NCI-H2081 treated with DMSO at 0.1 percent for 48 hours (cell line): ENCODE measurements at places on chromosomes 2 and 18.

DNA sequence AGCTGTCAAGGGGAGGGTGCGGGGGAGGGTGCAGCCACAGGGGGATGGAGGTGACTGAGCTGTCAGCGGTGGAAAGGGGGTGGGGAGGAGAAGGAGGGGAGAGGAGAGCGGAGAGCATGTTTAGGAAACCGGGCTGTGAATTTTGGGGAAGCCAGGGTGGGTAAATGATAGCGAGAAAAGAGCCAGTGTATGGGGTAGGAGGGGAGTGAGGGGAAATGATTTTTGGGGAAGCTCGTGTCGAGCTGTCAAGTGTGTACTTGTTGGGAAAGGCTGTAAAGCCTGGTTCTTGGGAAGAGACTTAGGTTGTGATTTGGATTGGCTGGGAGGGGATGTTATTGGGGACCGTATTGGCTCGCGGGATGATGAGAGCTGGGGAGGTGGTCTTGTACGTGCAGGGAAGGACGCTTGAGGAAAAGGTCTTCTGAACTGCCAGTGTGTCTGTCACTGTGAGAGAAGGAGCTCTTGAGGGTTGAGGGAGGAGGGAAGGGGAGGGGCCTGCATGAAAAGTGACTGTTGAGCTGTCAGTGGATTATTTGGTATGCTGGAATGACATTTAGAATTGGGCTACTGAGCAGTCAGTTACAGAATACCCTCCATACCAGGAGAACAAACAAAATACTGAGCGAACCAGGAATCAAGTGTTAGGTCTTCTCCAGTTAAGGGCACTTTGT is 1.0 kb downstream of the UBR3 start:
- no peak for DNase-seq

DNA sequence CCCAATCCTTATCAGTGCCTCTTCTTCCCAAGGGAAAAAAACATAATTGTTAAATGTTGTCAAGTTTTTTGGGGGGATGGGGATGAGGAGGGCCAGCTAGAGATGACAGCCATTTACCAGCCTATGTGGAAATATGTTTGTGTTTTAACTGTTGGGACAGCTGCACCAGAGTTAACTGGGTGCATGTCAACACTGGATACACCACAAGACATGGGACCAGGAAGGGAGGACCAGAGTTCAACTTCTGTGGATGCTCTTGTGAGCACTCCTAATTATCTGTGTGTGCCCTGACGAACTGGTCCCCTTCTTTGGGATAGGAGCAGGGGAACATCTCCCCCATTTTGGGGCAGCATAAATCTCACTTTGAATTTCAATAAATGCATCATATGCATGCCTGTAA is 66.1 kb upstream of the FZD5 start:
- DNase-seq, result no peak

DNA sequence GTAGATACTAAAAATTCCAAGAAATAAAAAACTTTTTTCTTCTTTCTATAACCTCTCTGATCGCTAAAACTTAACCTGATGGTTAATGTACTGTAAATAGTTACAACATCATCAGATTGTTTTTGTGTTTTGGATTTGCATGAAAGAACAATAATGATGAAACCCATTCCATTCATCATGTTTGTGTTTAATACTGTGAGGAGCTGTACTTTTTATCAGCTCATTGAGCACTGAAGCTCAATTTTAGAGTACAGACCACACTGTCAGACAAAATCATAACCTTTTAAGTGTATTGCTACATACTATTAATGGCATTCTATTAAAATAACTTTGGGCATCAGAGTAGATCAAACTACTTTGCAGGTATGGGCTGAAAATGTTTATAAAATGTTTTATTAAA is 14.8 kb upstream of the BBS5 start:
- DNase-seq, result no peak

GRCh38 chr2:12051831-12052230 is 305.4 kb downstream of the LPIN1 start:
- no peak for DNase-seq

DNA sequence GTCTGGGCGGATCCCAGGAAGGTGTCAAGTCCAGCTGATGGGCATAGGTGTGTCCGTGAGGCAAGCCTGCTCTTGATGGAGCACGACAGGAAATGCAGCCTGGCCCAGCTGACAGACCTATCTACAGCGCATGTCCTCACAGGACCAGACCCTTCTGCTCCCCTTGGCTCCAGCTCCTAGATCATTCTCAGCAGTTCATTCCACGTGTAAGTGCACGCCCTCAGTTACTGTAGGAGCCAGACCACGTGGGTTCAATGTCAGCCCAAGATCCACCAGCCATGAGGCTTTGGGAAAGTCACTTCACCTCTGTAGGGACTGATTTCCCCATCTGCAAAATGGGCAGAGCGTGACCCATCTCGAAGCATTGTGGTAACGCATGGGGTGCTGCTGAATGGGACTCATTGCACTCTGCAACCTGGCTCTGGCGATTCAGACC is 47.8 kb downstream of the TMEM17 start:
- DNase-seq, result no peak

DNA sequence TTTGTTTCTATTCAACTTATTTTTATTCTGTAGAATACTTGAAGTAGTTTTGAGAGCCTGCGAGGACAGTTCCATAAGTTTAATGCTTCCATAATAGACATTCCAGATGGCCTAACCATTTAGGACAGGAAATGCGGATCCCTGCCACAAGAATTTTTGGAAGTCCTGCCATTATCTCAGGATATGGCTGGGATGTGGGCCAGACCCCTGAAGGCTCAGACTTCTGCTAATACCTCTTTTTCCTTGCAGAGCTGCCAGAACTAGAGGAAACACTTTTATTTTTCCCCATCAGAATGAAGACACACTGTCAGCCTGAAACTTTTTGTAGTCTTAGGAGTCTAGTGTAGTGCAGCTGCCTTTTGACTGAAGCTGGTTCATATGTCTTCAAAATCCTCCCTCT is 806.5 kb downstream of the TDRD15 start:
- DNase-seq, result no peak

DNA sequence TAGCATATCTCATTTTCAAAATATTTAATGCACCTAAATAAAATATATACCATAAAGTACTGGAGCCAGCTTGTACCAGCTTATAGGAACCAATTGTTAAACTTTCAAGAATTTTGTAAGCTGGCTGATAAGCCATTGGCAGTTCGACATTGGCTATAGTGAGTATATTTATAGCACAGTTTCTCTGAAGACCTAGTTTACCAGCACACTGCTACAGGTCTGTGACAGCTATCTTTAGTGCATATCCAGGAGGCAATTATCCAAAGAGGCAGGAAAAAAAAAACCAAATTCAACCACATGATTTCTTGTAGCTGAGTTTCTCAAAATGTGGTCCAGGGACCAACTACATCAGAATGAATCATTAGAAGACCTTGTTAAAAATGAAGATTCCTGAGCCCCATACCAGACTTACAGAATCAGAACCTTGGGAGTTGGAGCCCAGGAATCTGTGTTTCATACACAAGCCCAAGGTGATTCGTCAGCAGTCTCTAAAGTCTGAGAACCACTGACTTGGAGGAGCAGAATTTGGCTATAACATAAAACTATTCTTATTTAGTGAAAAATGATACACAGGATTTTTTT is 279.0 kb upstream of the NRP2 start:
- DNase-seq, result no peak

- no peak for DNase-seq
Measured at GRCh38 chr2:214322662-214323061, 88.2 kb upstream of the VWC2L start.

DNA sequence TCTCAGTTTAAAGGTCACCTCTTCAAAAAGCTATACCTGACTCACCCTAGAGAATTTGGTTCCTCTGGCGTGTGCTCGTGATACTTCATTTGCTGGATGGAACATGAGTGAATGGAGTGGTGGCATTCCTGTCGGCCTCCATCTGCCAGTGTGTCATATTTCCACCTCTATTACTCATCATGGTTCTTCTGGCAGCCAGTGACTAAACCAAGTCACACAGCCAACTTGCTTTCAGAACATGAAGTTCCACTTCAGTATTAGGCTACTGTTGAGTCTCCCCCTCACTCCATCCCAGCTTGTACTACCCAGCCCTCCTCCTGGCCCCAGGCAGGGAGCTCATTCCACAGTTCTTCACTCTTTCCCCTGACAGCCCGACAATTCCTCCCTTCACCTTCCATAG is 169.8 kb downstream of the MREG start:
- DNase-seq, result no peak

- no peak for DNase-seq
Measured at GRCh38 chr2:102059151-102059550, 67.4 kb downstream of the IL1R2 start.

DNA sequence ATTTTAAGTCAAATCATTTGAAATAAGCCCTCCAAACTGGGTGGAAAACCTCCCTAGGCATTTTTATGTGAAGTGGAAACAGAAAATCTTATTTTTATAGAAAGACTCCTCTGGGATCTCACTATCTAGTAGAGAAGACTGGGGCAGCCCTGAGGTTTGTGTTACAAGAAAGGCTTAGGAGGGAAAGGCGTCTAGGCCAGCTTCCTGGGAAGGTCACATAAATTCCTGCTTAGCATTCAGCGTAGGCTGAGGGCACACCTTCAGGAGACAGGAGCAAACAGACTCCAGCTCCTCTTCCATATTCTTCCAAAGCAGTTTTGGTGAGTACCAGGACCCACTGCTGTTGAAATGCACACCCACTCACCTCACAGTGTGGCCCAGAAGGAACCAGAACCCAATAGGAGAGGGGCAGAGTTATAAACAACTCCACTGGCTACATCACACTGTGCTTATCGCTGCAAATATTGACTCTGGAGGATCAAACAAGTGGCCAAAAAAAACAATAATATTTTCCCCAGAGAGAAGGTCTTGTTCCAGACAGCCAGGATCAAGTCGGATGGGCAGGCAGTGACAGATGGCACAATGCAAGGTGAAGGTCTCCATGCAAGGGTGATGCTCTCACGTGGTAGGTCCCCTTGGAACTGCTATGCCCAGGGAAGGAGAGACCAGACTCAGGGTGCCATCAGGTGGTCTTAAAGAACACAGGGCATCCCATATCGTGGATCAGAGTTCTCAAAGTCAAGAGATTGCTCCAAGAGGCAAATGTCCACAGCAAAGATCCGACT is 17.7 kb upstream of the IGFBP2 start:
- no peak for DNase-seq

DNA sequence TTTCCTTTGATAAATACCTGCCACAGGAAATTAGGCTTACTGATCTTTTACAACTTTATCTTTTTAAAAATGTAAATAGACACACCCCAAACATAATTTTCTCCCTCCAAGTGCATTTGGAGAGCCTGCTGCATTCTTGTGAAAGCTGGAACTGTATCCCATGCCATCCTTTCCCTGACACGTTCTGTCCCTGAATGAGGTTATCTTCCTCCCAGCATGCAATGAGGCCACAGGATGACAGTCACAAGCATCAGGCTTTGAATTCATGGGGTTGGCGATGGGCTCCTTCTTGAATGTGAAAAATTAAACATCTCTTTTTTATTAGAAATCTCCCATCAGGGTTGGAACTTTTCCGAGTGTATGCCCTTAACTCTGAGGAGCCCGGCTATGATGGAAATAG is 77.8 kb downstream of the CTAGE1 start:
- no peak for DNase-seq

GRCh38 chr2:79971807-79972206 is 332.7 kb downstream of the LRRTM1 start:
- no peak for DNase-seq

- DNase-seq, result no peak
Measured at GRCh38 chr2:72157871-72158771, 10.5 kb upstream of the CYP26B1 start.

DNA sequence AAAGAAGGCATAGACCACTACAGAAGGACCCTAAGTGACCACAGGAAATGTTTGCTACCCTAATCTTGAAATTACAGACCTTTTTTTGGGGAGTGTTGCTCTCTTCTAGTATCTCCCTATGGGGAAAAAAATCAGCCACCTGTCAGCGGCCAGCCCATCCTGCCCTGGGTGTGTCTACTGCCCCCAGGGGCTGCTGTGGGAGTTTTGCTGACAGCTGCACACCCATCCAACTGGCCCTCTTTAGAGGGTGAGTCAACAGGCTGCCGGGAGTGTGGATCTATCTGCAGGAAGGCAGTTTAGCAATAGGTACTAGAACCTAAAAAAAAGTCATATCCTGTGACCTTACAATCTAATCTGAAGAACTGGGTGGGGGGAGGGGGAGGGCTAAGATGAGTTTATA is 796 bp upstream of the DYSF start:
- DNase-seq, result no peak

DNA sequence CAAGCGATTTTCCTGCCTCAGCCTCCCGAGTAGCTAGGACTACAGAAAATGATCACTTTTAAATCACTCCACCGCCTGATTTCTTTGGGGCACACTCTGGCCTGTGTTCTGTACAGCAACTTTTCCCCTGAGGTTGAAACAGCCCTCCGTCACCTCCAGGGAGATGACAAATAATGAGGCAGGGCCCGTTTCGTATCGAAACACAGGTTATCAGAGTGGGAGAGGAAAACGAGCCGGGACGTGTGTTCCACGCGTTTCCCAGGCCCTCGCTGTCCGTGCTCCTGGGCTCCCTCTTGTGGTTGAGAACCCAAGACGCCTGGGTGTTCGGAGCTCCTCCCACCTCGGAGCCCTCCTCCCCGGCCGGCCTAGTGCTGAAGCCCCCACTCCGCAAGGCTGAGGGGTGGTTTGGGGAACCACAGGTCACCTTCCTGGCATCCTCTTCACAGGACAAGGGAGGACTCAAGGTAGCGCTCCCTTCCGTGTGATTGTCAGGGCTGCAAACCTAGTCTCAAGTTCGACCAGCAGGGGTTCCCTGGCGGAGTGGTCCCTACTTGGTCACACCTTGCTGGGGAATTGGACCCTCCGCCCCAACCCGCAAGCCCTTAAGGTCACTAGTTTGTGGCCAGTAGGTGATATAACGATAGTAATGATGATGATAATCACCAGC is 12.8 kb downstream of the ATP6V1B1 start:
- no peak for DNase-seq

GRCh38 chr18:68797871-68798270 is at the start of gene CCDC102B:
Gene CCDC102B, plus strand, starts transcription at chr18:68798080. Its CDS starts 38,684 bp downstream, at chr18:68836764.
- peak; percentile 15 for DNase-seq

- no peak for DNase-seq
Measured at GRCh38 chr2:59083075-59083828, 842.1 kb upstream of the FANCL start.

- no peak for DNase-seq
Measured at GRCh38 chr2:30252723-30253701, 21.7 kb downstream of the LBH start.

DNA sequence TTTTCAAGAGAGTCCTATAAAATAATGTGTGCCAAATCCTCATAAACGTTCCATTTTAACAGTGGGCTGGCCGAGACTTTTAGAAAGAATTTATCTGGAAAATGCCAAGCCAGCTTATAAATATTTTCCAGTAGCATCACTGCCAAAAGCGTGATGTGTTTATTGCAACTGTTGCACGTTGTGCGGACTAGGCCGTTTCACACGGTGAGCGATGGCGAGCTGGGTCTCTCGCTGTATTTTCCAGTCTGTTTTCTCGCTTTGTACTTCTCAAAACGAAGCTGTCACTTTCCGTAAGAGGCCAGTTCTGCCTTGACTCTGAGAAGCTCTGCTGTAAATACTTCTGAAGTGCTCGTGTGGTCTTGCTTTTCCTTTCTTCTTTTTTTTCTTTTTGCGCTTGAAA is 65.0 kb upstream of the ZNF236 start:
- DNase-seq, result no peak

GRCh38 chr2:47819834-47820233 is 36.9 kb downstream of the MSH6 start:
- DNase-seq, result no peak
